EL (cell line): ENCODE measurements at places on chromosomes 5 and 9.
A peak's percentile ranks its signal among the peaks of the same experiment; 100 is the strongest.

DNA sequence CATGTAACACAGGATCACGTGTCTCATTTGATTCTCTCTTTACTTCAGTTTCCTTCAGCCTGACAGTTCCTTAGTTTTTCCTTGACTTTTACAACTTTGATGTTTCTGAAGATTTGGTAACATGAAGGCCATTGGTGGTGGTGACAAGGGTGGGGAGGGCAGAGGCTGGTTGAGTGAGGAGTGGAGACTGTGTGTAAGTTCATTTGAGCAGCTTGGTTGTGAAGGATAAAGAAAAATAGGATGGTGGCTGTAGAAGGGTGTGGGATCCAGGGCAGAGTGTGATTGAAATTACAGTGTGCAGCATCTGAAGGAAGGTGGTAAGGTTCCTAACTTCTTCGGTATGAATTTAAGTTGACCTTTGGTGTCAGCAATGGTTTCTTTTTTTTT, 20.4 kb downstream of the SUB1 start:
- DNase-seq = no peak

DNA sequence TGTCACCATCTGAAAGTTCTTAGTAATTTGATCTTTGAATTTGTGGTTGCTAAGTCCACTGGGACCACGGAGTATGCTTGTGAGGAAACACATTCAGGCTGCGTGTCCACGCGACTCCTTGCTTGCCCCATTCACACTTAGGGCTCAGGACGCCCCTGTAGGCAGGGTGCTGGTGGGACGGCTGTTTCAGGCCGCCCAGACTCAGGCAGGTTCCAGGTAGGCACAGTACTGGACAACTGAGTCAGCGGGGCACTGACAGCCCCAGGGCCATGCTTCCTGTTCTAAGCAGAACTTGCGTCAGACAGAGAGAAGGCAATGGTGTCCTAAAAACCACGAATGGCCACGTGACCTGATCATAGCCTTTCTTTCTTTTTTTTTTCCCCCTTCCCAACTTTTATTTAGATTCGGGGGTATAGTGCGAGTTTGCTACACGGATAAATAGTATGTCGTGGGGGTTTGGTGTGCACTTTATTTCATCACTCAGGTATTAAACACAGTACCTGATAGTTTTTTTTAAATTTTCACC, 7.7 kb upstream of the RASGEF1C start:
- no peak for DNase-seq

GRCh38 chr5:152331718-152332117, 73.4 kb downstream of the NMUR2 start:
- no peak for DNase-seq

GRCh38 chr9:35882263-35882848, 12.2 kb upstream of the OR13J1 start:
- peak; percentile 75 for DNase-seq

- DNase-seq = no peak
Measured at GRCh38 chr9:112245126-112245525, 70.0 kb upstream of the SUSD1 start.

GRCh38 chr9:96638606-96639364, 16.3 kb downstream of the PRXL2C start:
- DNase-seq = no peak
